ENCODE measurements at places on chromosomes 4 and X.

DNA sequence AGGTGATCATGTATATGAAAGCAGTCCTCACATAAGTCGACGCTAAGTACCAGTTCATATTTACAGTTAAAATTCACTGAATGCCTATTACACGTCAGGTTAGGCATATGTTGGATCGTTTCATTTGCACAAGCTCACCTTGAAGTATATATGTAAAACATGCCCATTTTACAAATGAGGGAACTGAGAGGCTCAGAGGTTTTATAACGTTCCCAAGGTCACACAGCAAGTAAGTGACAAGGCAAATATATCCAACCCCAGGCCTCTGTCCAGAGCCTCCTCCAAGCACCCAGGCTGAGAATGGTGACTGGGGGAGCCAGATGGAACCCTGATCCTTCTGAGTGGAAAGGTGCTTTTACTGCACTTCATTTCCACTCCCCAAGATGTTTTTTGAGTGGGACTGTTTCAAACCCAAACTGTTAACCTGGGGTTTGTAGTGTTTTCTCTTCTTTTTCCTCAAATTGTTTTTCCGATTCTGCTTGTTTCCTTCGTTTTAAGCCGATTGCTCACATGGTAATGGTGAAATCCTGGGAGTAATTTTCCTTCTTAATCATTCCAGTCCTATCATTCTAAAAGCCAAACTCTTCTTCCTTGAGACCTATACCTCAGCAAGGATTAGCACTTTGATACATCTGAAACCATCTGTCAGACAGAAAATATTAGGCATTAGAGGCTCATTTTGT, 791 bp downstream of the SMIM20 start:
- DNase-seq = no peak

DNA sequence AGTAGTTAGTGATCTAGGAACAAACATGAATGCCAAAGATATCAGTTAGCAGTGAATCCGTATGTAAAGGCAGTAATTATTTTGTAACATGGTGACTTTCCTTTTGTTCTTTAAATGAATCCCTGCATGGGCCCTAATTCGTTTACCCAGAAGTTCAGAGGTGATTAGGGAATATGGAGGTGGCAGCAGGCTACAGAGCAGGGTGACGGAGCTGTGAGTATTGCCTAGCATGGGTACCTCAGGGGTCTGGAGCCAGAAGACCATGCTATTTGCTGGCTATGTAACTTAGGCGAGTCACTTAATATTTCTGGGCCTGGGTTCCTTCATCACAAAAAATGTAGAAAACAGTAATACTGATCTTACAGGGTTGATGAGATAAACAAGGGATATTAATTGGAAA, 184.9 kb downstream of the ENOX2 start:
- DNase-seq = no peak

DNA sequence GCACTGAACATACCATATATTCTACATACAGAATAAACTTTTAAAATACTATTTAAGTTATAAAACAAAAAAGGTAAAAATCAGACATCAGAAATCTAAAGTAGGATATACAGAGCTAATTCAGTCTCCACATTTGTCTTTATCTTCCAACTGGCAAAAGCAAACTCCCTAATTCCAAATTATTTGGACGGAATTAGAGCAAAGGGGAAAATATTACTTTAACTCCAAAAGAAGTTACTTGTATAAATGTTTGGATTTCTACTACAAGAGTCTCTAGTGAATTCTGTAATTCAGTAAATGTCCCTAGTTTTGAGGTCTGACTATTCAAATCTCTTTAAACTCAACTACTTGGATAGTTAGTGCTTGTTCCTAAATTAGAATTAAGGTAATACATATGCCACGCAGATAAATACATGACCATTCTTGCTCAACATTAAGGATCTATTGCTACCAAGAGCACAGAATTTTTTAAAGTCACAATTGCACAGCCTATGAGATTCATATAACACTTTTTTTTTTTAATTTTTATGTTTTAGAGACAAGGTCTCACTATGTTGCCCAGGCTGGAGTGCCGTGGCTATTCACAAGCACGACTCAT, 7.3 kb downstream of the ZNF280C start:
- no peak for DNase-seq

GRCh38 chr4:53141308-53141707, 224.6 kb downstream of the SCFD2 start:
- no peak for DNase-seq

DNA sequence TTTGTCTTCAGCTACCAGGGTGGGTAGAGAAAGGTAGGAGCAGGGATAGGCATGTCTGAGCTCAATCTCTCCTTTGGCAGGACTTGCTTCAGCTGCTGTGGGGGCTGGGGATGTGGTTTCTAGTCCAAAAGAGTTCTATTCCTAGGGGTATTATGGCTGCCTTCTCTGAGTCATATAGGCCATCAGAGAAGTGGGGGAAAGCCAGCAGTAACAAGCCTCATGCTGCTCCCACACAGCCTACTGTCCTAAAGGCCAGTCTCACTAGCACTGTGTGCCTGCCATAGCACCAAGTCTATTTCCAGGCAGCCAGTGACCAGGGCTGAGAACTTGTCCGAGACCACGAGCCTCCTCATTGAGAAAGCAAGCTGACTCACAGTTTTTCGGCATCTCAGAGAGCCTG, 270.6 kb downstream of the DCAF12L2 start:
- no peak for DNase-seq

GRCh38 chr4:176404621-176405020, 84.9 kb downstream of the SPCS3 start:
- no peak for DNase-seq

- no peak for DNase-seq
Observed at GRCh38 chr4:74460833-74461232, 15.9 kb downstream of the AREG start.

DNA sequence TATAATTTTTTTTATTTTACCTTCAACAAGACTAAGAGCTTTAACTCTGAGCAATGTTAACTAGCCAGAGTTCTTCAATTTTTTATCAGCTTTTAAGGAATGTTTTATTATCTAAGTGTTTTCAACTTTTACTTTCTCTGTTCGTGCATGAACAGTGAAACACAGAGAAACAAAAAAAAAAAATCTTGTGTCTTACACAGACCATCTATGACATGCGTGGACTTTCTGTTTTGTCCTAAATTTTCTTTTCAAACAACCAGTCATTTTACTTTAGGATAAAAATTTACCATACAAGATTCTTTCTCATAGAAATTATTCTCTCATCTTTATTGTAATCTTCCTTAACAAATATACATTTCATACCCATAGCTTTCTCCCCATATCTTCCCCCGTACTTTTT, 731.9 kb upstream of the PCDH10 start:
- DNase-seq = no peak

- DNase-seq = no peak
Observed at GRCh38 chr4:20046931-20047677, 204.6 kb upstream of the SLIT2 start.

- DNase-seq = no peak
Observed at GRCh38 chr4:99011910-99012309, 16.4 kb downstream of the METAP1 start.

GRCh38 chr4:74402692-74403456, 37.9 kb downstream of the EREG start:
- DNase-seq = no peak

GRCh38 chrX:79325263-79325958, 41.7 kb downstream of the ITM2A start:
- no peak for DNase-seq

DNA sequence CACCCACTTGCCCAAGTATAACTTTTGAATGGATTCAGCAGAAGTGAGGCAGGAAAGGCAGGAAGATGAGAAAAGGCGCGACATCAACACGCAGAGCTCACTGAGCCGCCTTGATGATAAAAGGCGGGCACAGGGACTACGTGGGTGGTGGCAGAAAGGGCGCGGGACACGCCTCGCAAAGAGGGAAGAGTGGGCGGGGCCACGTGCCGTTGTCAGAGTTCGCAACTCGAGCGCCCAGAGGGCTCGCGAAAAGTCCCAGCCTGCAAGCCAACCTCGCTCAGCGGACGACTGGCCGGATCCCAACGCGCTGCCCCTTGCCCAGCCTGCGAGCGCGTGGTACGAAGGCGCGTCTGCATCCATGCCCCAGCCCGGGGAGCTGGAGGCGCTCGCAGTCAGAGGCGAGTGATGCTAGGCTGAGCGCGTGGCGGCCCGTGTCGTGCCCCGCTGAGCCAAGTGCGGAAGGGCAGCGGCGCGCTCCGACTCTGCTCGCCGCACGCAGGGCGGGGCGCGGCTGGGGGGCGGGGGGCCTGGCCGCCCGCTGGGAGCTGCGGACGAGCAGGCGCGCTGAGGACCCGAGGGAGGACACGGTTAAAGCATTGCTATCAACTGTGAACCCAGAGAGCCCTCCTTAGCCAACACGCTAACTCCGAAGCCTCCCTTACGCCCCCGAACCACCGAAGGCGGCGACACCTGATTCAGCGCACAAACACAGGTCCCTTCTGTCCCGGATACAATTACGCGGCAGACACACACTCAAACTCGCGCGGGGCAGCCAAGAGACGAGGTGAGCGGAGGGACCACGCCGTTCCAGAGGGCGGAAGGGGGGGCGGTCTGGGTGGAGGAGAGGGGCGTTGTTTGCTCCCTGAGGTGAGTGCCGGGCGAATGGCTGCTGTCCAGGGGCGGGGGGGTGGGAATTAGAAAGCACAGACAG, at the start of gene UGT8:
Gene UGT8, plus strand, starts transcription at position 617 of the 931 bp plus-strand sequence. CDS start 24,074 bp downstream, outside the sequence.
- peak; percentile 58 for DNase-seq

DNA sequence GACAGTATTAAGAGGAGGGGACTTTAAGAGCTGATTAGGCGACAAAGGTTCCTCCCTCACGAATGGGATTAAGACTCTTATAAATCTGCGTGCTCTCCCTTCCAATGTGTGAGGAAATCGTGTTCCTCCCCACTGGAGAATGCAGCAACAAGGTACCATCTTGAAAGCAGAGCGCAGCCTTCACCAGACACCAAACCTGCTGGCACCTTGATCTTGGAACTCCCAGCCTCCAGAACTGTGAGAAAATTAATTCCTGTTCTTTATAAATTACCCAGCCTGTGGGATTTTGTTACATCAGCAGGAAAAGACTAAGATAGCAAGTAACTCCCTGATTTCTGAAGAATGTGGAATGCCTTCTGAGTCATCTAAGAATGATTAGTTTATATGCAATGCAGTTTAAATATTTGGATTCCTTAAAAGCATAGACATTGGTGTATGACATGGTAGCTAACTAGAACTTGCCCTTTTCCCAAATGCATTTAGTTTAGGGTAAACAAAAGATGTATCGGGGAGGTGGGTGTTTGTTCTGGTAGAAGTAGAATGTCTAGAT, 86.1 kb downstream of the USP46 start:
- peak; percentile 17 for DNase-seq

DNA sequence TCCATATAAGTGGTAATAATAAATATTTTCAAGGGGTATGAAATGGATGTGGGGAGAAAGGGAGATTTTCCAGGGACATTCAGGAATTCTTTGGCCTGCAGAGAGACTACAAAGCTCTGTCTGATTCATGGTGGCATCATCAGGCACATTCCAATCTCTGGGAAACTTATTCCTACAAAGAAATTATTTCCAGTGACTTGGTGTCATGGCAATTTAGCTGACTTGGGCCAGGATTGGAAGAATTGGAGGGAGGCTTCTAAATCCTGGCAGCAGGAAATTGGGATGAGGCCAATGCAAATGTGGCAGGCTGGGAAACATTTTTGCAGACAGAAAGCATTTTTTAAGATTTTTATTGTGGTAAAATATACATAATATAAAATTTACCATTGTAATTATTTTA, 204.6 kb downstream of the RTL9 start:
- DNase-seq = no peak

- DNase-seq = peak; percentile 44
Observed at GRCh38 chrX:122622795-122623194, 561.3 kb upstream of the GRIA3 start.

DNA sequence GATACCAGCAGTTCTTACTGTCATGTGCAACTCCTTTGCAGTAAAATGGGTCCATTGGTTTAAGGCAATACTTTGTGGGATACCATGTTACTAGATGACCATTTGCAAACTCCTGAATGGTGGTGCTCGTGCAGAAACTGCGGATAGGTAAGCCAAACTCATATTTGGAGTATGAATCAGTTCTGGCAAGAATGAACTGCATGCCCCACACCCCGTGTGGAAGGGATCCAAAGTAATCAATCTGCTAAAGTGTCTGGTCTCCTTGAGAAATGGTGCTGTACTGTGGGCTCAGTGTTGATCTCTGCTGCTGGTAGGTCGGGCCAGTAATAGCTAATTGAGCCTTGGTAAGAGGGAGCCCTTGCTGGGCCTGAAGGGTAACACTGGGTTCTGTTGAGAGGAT, 4.2 kb upstream of the TAB3 start:
- DNase-seq = no peak

DNA sequence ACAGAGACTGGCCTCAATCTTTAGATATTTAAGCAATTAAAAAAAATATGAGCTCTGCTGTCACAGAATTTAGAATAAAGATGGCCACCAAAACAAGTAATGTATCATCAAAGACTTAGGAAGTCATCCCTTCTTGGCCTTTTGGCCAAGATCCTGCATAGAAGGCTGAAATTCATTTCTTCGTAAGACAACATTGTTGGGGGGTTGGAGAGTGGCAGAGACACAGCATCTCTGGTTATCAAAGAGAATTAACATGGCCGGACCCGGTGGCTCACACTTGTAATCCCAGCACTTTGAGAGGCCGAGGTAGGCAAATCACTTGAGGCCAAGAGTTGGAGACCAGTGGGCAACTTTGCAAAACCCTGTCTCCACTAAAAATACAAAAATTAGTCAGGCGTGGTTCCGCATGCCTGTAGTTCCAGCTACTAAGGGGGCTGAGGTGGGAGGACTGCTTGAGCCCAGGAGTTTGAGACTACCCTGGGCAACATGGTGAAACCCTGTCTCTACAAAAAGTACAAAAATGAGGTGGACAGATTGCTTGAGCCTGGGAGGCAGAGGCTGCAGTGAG, 4.0 kb downstream of the PPM1K start:
- no peak for DNase-seq

DNA sequence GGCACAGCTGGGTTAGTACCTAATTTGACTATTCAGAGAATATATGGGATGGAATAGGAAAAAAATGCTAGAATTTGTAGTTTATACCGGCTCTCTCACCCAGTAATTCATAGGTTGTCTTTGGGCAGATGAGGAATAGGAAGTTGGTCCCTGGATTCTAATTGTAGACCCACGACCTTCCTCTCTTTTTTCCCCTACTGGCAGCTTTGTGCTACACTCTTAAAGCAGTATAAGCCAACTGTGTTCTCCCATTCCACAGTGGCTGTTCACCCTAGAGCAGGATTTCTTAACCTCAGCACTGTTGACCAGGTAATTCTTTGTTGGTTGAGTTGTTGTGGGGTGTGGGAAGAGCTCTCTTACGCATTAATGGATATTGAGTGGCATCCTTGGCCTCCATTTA, 92.9 kb downstream of the FNIP2 start:
- DNase-seq = no peak

GRCh38 chr4:56142088-56142487, 193.3 kb downstream of the CEP135 start:
- no peak for DNase-seq

All from COLO829 (cell line).